Activated CD4-positive, alpha-beta T cell treated with anti-CD3 and anti-CD28 coated beads, Interleukin-2, amount 50 U/mL, for 48 hours (primary cell): ENCODE measurements at places on chromosomes 11 and 22.

DNA sequence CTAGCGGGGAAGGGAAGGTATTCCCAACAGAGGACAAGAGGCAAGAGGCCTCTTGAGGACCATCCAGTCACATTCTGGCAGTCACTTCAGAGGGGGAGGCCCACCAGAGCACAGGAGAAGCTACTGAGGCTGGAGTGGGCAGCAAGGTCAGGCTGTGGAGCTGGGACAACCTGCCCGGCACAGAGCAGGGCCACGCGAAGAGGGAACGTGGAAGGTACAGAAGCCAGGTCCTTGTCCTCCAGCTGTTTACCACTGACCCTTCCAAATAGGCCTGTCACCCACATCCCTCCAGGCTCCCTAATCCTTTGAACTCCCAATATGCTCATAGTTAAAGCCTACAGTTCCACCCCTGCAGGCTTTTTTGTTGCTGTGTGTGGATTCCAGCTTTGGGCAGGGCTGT, 76.9 kb downstream of the IGLL1 start:
- no peak for DNase-seq

DNA sequence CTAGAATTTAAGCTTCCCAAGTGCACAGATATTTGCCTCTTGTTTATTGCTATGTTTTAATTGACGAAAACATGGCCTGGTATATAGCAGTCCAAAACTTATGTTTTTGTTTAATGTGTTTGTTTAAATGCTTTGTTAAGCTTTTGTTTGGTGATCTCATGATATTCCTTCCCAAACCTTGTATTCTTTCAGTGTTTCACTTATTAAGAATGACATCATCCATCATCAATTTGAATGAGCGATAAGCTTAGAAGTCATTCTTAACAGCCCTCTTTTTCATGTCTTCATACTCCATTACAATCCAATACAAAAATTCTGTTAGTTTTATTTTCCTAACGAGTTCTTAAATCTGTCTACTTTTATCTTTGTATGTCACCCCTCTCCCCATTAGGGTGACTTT, 206.0 kb downstream of the DYNC2H1 start:
- no peak for DNase-seq

GRCh38 chr11:90587896-90588295, 365.0 kb upstream of the CHORDC1 start:
- DNase-seq = no peak

DNA sequence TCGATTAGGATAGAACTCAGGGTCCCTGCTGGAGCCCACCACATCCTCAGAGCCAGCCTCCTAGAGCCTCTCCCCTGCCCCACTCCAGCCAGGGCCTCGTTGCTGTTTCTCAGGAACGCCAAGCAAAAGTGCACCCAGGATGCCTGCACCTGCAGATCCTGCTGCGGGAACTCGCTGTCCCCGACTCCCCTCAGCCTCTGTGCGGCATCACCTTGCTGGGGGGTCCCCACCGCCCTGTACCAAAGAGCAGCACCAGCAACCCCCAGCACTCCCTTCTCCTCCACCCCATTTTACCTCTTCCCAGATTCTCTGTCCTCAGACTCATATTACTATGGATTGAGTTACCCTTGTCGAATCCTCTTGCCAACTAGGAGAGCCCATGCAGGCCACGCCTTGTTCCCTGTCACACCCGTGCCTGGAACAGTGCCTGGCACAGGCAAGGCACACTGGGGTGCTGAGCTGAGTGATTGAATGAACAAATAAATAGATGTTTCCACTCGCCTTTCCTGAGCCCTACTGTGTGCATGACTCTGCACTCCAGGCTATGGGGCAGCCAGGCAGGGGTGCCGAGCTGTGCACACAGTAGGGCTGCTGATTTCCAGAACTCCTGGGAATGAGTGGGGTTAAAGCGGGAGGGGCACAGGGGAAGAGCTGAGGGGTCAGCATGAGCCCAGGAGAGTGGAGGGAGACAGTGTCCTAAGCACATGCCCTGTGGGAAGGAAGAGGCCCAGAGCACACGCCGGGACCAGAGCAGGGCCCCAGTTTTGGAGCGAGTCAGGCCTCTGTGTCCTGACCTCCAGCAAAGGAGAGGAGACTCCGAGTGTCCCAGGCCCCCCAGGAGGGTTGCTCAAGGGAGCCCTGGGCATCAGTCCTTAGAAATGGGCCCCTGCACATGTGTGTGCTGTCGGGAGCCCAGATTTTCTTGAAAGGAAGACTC, 44.3 kb downstream of the LINC01488 start:
- no peak for DNase-seq

DNA sequence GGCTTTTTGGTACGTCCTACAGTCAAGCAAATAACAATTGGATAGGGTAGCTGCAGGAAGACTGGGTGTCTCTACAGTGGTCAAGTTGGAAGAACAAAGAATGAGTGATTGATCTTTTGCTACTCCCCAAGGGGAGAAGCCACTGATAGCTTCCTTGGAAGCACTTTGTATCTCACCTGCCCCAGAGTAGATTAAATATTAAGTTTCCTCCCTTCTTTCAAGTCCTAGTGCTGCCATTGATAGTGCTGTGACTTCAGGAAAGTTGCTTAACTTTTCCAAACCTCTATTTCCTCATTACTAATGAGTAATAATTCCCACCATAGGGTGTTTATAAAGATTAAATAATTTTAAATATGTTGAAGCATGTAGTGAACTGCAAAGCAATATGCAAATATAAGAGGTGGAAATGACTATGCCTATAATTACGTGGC, 35.6 kb upstream of the EHF start:
- DNase-seq = no peak

DNA sequence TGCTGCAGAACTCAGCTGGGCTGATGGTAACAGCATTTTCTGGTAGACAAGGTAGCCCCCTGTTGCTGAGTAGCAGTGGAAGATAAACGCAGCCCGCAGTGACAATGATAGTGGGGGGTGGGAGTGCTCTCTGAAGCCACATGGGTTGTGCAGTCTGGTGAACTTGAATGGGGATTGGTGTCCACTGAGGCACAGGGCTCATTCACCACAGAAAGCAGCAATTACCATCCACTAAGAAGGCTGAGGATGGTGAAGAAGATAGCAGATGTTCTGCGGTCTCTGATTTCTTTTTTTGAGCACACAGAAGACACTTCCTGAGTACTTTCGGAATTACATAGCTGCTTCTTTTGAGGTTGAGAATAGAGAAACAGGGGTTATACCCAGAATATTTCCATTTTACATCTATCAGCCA, 150.3 kb downstream of the LRRC4C start:
- DNase-seq = no peak

DNA sequence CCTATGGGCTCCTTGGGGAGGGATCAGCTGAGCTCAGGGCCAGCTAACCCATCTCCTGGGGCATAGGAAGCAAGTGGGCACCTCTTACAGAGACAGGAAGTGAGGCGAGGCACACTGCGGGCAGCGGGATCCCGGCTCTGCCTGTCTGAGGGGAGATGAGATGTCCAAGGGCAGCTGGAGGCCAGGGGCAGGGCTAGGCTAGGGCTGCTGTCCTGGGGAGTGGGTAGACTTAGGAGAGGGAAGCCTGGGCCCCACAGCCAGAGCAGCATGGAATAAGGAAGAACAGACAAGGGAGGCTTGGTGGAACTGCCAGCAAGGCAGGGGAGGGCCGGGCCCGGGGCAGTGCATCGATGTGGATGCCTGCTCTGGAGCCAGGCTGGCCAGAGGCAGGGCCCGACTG, 76.3 kb downstream of the MORC2 start:
- no peak for DNase-seq

GRCh38 chr11:83819931-83820549, 533.9 kb upstream of the CCDC90B start:
- DNase-seq = no peak

GRCh38 chr11:128399251-128400121, 187.9 kb downstream of the ETS1 start:
- DNase-seq = no peak

DNA sequence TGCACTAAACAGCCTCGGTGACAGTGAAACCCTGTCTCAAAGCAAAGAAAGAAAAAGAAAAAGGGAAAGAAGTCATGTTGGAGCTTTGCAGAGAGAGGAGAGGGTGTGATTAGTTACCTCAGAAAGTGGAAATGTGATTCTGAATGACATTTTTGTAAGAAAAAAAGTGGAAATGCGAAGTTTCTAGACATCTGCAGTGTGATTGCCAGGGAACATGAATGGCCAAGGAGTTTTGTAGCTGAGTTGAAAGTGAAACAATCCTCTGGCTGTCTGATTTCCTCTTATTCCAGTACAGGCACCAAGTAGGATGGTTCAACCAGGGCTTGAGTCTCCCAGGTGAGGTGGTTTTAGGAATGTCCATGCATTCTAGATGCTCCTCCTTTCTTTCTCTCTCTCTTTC, 17.8 kb upstream of the SYVN1 start:
- no peak for DNase-seq

DNA sequence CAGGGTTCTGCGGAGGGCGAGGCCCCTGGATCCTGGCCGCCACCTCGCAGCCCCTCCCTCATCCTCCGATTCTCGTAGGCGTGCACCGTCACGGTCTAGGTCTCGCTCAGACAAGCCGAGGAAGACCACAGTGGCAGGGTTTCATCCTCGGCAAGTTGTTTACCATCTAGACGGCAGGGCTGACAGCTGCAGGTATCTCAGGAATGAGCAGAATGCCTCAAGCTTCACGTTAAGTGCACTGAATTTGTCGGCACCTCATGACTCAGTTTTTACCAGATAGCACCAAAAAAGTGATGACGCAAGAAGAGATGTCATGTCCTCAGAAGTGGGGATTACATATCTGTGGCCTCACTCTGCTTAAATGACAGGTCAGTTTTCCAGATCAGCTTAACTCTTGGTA, 35.1 kb downstream of the WT1 start:
- DNase-seq = no peak

GRCh38 chr11:117037279-117037974, 60.8 kb downstream of the SIK3 start:
- DNase-seq = no peak

- DNase-seq = no peak
Measured at GRCh38 chr11:2911785-2912391, 17.3 kb downstream of the PHLDA2 start.

- no peak for DNase-seq
Measured at GRCh38 chr11:92739491-92739890, 230.0 kb upstream of the MTNR1B start.

- no peak for DNase-seq
Measured at GRCh38 chr22:30308518-30309230, 18.1 kb downstream of the TBC1D10A start.
